ENCODE measurements at places on chromosomes 16 and 17.

DNA sequence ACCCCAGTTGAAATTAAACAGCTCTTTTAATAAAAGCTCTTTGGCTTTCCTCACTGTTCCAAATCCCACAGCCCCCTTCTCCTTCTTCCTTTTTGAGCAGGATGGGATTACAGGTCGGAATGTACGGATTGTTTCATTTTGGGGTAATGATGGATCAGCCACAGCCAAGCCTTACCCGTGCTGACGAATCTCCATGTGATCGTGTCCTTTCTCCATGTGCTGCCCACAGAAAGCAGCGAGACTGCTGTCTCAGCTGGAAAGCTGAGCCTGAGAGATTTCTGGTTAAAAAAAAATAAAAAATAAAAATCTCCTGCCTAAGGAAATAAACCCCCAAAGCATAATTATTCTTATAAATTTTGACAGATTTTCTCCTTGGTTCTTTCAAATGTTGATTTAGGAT is 276.6 kb downstream of the CPPED1 start:
- DNase-seq, result no peak

- no peak for DNase-seq
These were observed 55.2 kb downstream of the CMIP start for GRCh38 chr16:81499576-81500380.

GRCh38 chr17:79952265-79952877 is 83.3 kb downstream of the TBC1D16 start:
- DNase-seq, result no peak

GRCh38 chr16:84949772-84950436 is 61.4 kb downstream of the ZDHHC7 start:
- DNase-seq, result no peak

- no peak for DNase-seq
These were observed 45.6 kb downstream of the METRNL start for GRCh38 chr17:83124871-83125514.

GRCh38 chr16:27729516-27730304 is 179.8 kb downstream of the KATNIP start:
- no peak for DNase-seq

DNA sequence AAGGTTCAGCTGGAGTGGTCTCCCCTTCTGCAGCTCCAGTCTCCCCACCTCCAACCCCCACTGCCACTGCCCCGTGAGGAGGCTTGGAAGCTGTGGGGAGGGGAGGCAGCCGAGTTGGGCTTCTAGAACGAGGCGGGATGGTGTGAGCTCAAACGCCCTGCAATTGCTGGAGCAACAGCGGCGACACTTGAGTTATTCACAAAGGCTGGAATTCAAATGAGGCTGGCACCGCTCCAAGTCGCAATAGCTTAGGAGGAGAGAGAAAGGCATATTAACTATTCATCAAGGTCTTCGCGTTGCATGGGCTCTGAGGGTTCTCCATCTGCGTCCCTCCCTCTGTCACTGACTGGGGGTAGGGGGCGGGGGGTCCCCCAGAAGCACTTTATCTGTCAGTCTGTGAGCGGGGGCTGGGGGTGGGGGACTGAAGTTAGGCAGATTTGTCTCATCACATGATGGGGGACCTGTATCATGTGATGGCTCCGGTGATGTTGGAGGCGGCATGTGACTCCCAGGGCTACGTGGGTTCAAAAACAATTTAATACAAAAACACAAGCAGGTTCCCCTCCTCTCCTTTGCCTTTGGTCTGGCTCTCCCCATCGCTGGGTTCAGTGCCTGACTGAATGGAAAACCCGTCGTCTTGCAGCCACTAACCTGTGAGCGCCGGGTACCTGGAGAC is 70.5 kb downstream of the RBBP6 start:
- no peak for DNase-seq

- DNase-seq, result no peak
These were observed 24.1 kb downstream of the ANKRD40 start for GRCh38 chr17:50683434-50684287.

DNA sequence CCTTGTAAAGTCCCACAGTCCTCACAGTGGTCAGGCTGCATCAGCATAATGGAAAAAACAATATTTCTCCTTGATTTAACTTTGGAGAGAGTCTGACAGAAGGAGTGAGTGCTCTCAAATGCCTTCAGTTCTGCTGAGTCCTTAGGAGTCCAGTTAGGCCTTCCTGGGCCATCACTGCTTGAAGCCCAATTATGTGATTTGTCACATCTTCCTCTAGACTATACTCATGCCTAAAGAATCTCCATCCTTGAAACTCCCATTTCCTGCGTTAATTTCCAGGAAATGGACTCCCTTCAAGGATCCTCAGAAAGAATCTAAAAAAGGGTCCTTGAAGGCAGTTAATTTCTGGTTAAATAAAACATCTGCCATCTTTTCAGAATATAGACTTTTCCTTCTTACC is 52.8 kb downstream of the SLFN5 start:
- DNase-seq, result no peak

DNA sequence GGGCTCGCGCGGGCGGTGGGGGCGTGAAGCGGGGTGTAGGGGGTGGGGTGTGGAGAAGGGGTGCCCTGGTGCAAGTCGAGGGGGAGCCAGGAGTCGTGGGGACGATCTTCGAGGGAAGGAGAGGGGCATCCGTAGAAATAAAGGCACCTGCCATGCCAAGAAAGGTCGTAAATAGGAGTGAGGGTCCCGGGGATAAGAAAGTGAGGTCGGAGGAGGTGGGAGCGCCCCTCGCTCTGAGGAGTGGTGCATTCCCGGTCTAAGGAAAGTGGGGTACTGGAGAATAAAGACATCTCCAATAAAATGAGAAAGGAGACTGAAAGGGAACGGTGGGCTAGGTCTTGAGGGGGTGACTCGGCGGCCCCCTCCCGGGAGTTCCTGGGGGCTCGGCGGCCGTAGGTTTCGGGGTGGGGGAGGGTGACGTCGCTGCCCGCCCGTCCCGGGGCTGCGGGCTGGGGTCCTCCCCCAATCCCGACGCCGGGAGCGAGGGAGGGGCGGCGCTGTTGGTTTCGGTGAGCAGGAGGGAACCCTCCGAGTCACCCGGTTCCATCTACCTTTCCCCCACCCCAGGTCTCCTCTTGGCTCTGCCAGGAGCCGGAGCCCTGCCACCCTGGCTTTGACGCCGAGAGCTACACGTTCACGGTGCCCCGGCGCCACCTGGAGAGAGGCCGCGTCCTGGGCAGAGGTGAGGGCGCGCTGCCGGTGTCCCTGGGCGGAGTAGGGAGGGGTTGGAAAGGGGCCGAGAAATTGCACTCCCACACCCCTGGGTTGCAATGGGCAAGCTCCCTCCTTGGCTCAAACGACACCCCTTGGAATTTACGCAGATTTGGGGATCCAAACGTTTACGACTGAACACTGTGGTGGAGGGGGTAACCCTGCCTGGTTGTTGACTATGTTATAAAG is 888 bp downstream of the CDH1 start:
- DNase-seq, result no peak

DNA sequence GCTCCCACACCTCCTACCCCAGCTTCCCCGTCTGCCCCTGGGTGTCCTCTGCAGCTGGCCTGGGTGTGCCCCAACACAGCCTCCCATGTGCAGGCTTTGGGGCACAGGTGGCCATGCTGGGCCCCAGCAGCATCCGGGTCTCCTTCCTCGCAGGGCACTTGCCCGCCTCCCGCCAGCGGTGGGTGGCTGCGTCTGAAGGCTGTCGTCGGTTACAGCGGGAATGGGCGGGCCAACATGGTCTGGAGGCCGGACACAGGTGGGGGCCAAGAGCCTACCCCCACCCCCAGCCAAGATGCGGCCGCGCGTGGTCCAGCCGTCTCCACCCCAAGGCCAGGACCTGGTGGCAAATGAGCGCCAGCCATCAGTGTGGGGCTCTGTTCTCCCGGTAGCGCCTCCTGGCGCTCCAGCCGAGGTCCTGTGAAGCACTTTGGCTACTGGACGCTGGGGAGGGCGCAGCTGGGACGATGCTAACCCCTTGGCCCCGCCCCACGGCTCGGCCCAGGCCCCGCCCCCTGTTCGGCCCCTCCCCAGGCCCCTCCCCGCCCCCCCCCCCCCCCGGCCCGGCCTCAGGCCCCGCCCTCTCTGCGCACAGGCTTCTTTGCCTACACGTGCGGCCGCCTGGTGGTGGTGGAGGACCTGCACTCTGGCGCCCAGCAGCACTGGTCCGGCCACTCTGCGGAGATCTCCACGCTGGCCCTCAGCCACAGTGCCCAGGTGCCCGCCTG is 7.3 kb upstream of the RHOT2 start:
- no peak for DNase-seq

DNA sequence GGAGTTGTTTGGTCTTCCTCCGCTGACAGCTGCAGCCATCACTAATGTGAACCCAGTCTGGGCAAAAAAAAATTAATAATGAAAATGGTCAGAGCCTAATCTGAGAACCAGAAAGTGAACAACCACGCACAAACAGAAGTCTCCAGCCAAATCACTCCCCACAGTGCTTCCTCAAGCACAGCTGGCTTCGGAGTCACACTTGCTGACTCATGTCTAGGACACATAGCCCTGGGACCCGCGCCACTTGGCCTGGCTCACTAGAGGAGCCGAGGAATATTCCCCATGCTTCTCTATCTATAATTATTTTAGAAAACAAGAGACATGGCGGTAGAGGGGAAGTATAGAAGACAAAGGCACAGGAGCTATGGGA is 109.1 kb downstream of the ZFHX3 start:
- no peak for DNase-seq

DNA sequence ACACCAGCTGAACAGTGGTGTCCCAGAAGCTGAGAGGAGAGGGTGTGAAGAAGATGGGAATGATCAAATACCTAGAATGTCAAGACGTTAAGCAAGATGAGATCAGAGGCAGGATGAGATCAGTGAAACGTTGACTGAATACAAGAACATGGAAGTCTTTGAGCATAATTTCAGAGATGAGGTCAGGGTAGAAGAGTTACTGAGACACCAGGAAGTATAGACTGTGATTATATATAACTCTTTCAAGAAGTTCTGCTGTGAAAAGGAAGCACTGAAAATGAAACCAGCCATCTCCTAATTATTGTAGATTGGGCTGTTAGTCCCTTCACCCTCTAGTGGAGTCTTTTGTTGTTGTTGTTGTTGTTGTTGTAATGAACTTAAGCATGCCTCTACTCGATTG is 9.1 kb downstream of the SHCBP1 start:
- DNase-seq, result no peak

DNA sequence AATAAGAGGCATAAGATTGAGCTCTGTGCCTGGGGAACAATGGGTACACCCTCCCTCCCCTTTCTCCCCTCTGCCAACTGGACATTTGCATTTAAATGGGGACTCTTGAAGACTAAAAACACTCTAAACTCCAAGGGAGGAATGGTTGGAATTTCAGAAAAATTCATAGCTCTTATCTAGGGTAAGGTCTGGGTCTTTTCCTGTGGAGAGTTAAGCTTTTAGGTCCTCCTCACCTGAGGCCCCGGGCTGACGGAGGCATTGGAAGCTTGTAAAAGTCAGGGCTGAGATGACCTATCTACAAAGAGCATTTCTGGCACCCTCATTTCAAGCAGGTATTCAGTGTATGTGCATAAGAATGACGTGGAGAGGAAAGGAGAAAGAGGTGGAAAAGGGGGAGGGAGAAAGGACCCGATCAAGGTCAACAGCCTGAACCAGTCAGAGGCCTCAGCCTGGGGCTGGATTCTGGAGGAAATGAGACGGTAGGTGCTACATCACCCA is 78.0 kb downstream of the RAP1GAP2 start:
- DNase-seq, result no peak

DNA sequence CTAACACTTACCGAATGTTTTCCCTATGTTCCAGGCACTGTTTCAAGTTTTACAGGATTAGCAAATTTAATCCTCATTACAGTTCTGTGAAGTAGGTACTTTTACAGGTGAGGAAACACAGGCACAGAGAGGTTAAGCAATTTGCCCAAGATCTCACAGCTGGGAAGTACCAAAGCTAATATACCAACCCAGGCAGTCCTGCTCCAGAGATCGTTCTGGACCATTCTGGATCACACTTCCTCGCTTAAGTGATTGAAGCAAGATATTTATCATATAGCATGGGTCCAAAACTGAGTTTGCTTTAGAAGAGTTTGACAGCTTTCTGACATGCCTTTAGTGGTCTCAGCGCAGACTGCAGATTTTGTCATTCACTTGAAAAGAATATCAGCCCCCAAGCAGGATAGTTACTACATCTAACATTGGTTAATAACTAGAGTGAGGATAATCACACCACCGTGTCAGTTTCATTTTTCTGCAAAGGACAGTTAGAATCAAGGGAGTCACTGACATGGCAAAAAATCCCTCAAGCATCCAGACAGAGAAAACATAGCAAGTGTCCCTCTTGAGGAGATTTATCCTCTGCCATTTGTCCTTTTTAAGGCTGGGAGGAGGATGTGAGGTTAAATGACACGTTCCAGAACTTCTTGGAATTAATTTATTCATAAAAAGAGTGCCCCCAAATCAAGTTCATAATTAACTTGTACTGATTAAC is 5.1 kb downstream of the HS3ST3B1 start:
- no peak for DNase-seq

DNA sequence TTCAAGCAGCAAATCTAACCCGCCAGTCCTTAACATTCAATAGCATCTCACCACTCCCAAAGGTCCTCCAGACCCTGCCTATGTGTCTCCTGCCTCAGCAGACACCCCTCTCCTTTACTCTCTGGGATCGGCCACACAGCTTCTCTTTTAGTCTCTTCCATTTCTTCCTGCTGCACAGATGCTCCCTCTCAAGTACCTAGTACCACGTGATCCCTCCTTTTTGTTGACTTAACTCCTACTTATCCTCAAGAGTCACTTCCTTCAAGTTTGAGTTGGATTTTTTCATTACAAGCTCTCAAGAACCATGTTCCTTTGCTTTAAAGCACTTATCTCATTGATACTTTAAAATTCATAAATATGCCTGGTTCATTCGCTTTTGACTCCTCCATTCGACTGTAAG is 24.9 kb downstream of the AMFR start:
- no peak for DNase-seq

- DNase-seq, result no peak
These were observed 22.8 kb downstream of the TMEM204 start for GRCh38 chr16:1556254-1556653.

- DNase-seq, result no peak
These were observed 403.8 kb downstream of the SHISA9 start for GRCh38 chr16:13305019-13305755.

DNA sequence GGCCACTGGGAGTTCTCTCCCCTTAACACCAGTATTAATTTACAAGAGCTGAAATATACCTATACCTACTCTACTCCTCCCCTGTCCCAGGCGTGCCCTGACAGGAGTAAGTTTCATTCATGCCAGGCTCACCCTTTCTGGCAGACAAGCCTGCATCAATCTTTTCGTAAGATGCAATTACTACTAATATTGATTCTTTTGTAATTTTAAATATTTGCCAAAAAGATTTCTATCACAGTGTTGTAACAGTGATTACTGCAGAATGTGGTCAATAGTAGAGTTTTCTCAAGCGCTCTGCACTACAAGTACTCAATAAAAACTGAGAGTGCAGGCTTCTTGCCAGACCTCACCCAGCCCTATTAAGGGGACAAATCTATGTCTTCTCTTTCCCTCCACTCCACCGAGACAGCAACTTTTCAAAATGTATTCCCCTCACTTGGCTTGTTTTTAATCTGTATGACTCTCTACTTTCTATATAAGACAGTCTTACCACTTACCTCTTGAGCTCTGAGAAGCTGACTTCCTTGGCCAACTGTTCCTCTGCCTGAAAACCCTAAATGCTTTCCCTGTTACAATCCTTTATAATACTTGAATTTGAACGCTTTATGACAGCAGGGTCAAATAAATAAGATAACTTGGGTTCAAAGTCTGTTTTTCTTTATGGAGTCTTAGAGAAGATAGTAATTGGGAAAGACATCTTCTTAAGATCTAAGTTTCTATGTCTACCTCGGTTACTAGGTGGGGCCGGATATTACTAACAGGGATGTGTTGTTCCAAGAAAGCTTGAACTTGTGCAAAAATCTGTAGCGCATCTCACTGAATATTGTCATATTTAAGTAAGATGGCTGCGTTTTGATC is at the start of gene TMIGD1:
TSS of gene TMIGD1 (minus strand) at position 555 of the 858 bp plus-strand sequence. CDS start 1,924 bp downstream, outside the sequence.
- no peak for DNase-seq

- DNase-seq, result no peak
These were observed 15.2 kb upstream of the SRRM2 start for GRCh38 chr16:2737238-2737605.

Measured in cortex of kidney (tissue), 1 donor.